Activated CD4-positive, CD25-positive, alpha-beta regulatory T cell (primary cell): ENCODE measurements at places on chromosomes 12 and 14.
A peak's percentile ranks its signal among the peaks of the same experiment; 100 is the strongest.

DNA sequence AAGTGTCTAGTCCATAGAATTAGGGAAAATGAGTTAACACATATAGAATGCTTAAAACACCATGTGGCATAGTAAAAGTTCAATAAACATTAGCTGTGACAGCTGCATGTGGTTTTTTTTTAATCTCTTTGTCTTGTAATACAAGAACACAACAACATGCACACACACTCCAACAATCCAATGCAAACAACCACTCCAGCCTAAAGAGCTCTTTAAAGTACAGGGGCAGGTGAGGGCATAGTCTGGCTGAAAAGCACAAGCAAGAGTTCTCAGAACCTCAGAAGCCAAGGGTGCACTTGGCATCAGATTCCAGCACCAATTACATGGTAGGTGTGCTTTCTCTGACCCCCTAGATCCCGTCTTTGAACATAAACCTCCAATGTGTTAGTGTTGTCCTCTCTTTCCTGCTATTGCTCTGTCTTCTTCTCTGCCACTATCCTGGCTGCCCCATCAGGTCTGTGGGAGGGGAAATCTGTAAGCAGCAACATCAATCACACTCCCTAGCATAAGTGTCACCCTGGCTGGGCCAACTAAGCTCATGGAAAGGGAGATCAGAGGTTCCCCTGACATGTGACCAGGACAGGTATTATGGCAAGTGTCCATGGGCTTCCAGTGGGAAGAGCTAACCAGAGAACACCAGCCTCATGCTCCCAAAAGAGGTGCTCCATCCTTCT lies 91.0 kb downstream of the SLC8A3 start:
- no peak for DNase-seq

GRCh38 chr12:12334367-12335040 lies 15.5 kb downstream of the MANSC1 start:
- DNase-seq: peak; percentile 17

- DNase-seq: no peak
Measured at GRCh38 chr12:131157743-131158142, 204.0 kb downstream of the ADGRD1 start.

- no peak for DNase-seq
Measured at GRCh38 chr12:81337886-81338285, 260.0 kb downstream of the ACSS3 start.

DNA sequence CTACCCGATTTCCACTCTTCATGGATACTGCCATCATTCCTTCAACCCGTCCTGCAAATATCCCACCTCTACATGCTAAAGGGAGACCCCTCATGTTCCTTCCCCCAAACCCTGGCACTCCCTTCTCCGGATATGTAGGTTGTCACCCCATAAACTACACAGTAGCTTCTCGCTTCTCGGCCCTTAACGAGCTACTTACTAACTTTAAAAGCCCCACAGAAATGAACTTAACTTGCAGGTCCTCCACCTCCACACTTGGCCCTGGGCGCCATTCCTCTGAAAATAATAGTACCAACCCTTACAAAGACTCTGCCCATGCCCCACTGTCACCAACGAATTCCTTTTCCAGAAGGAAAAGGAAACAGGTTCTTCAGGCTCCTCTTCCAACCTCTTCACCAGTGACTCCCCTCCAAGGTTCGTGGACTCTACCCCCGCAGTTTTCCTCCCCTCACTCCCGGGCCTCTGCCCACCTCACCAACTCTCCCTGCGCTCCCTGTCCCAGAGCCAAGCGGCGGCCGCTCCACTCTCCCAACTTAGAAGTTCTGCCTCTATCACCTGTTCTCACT lies 1.2 kb downstream of the SPPL3 start:
- no peak for DNase-seq

GRCh38 chr14:103157969-103158368 lies 34.7 kb downstream of the TNFAIP2 start:
- DNase-seq: no peak

- DNase-seq: no peak
Measured at GRCh38 chr14:81449114-81449513, 49.0 kb upstream of the STON2 start.

- peak; percentile 21 for DNase-seq
Measured at GRCh38 chr14:75277008-75277814, 1.4 kb upstream of the FOS start.

GRCh38 chr12:22018860-22019259 lies 27.2 kb upstream of the CMAS start:
- no peak for DNase-seq

DNA sequence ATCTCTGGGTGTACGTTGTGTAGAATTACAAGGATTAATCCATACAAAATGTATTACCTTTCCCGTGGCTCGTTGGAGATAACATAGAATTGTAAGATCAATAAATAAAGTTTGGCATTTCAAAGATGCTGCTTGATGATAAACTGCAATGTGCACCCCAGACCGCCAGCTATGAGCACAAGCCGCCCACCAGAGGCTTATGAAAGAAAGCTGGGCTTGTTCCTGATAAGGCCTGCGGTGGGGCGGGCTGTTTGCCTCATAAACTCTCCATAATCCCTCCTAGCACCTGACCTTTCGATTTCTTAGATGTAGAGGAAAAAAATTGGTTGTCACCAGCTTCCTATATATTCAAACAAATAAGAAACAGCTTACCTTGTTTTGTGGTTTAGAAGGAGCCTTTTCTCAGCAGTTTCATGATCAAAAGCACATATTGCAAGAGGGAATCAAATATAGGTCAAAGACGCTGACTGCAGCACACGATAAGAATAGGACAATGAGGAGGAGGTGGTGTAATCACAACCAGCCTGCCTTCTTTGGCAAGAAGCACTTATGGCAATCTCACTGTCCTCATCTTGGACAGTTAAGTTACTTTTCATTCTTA lies 293.6 kb downstream of the RMST start:
- DNase-seq: no peak

DNA sequence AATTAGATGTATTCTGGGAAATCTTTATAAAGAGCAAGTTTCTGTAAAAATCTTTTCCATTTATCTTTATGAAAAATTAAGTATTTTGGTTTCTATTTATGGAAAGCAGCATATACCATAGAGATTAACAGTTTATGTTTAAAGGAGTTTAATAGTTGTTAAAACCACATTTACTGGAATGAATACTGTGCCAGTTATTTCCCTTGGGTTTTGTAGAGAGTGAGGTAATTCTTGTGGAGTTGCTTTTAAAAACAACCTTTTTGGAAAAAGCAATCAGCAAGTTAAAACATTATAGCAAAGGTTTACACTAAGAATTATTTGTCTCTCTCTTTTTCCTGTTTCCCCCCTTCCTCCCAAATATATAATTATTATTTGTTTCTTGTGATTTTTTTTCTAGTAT lies 34.9 kb downstream of the AEBP2 start:
- no peak for DNase-seq
